ENCODE measurements at places on chromosomes 12 and 14.
A peak's percentile ranks its signal among the peaks of the same experiment; 100 is the strongest.

GRCh38 chr14:103692159-103692558 lies 23.1 kb downstream of the XRCC3 start:
- no peak for DNase-seq

DNA sequence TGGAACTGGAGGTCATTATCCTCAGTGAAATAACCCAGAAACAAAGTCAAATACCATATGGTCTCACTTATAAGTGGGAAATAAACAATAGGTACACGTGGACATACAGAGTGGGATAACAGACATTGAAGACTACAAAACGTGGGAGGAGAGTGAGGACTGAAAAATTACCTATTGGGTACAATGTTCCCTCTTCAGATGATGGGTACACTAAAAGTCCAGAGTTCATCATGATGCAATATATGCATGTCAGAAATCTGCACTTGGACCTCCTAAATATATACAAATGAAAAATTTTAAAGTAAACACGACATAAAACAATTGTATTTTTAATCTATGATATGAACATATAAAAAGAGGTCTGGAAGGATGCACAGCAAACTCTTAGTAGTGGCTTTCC lies 71.2 kb downstream of the SLC38A4 start:
- DNase-seq, result no peak

DNA sequence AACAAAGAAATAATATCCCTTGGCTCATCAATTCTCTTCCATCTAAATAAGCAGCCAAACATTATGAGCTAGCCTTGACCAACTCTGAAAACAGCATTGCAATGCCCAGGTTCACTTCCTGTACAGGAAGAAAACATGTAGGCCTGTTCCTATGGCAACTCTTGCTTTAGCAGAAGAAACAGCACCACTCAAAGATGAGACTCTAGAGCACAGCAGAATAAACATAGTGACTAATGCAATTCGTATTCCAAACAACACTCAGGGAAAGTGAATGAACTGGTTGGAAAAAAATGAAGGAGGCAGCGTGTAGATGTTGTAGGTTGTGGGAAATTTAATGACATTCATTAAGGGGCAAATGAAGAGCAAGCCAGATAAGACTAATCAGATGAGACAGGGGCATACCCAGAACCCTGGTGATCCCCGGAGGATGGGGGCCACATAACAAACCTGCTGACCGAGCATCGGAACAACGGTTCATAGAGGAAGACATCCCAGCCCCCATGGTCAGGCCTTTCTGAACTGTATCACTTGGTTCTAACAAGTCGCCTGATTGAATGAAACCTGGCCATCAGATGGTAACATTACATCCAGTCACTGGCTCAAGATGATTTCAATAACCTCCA lies 9.0 kb downstream of the ARHGDIB start:
- peak; percentile 30 for DNase-seq

DNA sequence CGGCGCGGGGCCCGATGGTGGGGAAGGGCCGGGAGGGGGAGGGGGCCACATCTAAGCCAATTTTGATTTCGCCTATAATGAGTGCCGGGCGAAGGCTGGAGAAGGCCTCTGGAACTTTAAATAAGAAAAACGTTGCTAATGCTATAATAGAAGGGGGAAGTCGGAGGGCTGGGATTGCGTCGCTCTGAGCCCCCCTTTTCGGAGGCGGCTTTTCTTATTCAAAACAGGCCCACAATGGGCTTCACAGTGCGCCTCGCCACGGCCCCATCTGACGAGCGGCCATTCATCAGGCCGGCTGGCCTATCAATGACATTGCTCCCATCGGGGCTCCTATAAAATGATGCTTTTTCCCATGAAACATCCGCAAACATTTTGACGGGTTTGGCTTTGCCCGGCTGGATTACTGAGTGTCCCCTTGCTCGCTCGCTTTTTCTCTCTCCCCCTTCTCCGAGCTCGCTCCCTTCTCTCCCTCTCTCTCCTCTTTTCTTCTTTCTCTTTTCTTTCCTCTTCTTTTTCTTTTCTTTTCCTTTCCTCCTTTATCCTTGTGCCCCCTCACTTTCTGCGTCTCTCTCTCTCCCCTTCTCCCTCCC lies at the start of gene RFX4:
Gene RFX4 (plus strand): TSS at position 364 of the 590 bp plus-strand sequence. CDS start 317 bp downstream, outside the sequence.
- DNase-seq, result peak; percentile 53

- no peak for DNase-seq
Measured at GRCh38 chr12:96862326-96862725, 44.7 kb upstream of the NEDD1 start.

- no peak for DNase-seq
Measured at GRCh38 chr14:50036211-50036610, 80.2 kb downstream of the VCPKMT start.

DNA sequence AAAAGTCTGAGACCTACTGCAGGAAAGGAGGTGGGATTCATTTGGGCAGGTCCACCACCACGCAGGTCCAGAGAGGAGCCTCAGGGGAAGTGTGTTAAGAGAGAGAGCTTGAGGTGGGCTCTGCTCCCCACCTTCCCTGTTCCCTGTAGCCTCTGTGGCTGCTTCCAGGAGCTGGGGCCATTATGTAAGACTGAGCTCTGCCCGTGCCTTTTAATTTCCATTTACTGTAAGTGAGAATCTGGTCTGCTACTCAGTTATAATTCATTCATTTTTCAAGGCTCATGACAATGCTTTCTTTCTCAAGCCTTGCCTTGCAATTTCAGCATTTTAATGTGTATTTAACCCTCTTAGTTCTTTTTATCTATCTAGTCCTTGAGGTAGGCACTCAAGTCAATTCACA lies 8.3 kb downstream of the SLC4A8 start:
- peak; percentile 24 for DNase-seq

- DNase-seq, result no peak
Measured at GRCh38 chr12:109962398-109962797, 33.8 kb downstream of the GIT2 start.

DNA sequence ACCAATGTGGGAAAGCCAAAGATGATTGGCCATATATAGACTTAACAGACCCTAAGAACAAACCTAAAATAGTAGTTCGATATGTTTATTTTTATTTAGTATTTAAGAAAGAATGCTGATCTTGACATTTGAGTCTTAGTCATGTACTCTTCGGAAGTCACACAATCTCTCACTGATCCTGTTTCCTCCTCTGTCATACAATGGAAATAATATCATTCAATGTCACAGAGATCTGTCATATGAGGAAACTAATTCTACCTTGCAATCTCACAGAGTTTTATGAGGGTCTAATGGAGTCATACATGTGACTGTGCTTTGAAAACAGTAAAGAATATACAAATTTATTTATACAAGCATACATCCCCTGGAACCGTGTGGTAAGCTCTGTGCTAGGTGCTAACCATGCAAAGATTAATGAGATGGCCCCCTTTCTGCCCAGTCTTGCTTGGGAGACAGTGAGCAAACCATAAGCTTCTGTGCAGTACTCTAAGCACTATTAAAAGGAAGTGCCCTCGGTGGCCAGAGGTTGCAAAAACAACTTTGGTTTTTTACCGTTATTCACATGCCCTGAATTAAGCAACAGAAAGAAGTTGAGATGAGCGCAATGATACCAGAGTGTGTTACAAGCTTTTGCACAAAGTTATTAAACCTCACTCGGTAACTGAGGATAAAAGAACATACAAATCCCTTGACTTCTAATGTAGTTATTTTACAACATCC lies 1.7 kb upstream of the LIN7A start:
- DNase-seq, result no peak

GRCh38 chr14:92433407-92433806 lies 80.2 kb upstream of the RIN3 start:
- DNase-seq, result no peak

DNA sequence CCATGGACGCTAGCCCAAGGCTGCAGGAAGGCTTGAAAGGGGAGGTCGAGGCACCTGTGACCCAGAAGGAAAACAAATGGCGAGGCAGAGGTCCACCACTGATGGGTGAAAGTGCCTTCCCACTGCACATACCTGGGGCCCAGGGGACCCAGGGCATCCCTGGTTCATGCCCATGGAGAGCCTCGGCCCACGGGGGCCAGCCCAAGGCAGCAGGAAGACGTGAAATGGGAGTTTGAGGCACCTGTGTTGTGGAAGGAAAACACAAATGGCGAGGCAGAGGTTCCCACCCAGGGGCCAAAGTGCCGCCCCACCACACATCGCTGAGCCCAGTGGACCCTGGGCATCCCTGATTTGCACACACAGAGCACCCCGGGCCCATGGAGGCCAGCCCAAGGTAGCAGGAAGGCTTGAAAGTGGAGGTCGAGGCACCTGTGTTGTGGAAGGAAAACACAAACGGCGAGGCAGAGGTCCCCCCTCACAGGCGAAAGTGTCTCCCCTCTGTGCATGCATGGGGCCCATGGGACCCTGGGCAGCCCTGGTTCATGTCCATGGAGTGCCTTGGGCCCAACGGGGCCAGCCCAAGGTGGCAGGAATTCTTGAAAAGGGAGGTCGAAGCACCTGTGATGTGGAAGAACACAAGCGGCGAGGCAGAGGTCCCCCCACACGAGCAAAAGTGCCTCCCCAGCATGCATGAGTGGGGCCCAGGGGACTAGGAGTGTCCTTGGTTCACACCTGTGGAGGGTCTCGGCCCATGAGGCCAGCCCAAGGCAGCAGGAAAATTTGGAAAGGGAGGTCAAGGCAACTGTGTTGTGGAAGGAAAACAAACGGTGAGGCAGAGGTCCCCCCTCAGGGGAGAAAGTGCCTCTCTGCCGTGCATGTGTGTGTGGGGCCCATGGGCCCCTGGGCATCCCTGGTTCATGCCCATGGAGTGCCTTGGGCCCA lies 383.3 kb downstream of the ALG10 start:
- no peak for DNase-seq

GRCh38 chr12:48980389-48980952 lies 2.3 kb downstream of the WNT1 start:
- no peak for DNase-seq

- no peak for DNase-seq
Measured at GRCh38 chr14:74504412-74504811, 10.8 kb downstream of the ISCA2 start.

- no peak for DNase-seq
Measured at GRCh38 chr14:93103392-93104080, 12.2 kb downstream of the ITPK1 start.

- no peak for DNase-seq
Measured at GRCh38 chr12:11759899-11760298, 110.4 kb downstream of the ETV6 start.

DNA sequence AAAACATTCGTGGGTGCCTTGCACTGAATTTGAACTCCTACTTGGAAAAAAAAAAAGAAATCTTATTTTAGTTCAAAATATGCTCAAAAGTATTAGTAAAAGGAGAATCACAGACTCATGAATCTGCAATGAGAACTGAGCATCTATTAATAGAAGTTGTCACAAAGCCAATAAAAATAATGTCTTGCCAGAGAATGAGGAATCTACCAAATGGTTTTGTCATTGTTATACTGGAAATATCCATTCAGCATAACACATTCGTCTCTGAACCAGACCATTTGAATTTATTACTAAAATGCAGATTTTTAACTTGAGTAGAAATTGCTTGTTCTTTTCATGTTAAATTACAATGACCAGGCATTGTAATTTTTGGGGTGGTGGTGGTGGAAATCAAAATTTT lies 11.6 kb upstream of the PTPRB start:
- no peak for DNase-seq

DNA sequence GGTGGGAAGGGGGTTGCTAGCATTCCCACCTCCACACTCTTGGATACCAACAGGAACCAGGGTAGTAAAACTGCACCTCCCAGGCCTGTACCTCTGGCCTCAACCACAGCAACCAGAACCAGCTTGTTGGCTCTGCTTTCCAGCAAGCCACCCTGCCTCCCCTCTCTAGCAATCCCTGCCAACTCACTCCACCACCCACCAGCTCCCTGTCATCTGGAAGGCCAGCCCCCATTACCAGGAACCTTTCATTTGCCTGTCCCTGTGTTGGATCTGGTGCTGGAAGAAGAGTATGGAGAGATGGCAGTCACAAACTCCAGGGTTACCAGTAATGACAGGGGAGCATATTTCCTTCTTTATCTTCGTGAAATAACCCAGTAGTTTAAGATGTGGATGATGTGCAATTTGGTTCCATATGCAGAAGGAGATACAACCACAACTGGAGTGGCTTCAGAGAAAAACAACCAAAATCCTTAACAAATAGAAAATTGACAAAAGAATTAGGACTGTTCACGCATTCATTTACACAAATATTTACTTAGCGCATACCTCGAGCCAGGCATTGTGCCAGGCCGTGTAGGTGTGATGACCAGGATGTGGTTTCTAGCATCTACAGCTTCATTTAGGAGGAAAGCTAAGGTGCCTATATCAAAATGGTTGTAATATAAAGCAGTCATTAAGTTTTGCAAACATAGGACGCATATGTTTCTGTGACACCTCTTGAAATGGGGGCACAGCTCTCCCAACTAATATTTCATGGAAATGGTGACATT lies 3.4 kb downstream of the B4GALNT3 start:
- no peak for DNase-seq

Measured in midbrain (tissue), 1 donor.